ENCODE measurements at places on chromosomes 7 and 10. TPM values are rescaled to one million over a fixed set of nuclear protein-coding genes. Genes with fewer than 3 reads are reported as not detected.

The LRRC17 gene
- 37.5 TPM for total RNA-seq

The GIMAP6 gene
- 0.25 TPM for total RNA-seq

The OR2A7 gene
- total RNA-seq, result not detected

The OR2A42 gene
- total RNA-seq, result not detected

The PKD2L1 gene
- total RNA-seq, result under 0.01 TPM

The HSPB1 gene
- total RNA-seq, result 59.7 TPM

The ZNF117 gene
- 3.9 TPM for total RNA-seq

The OPALIN gene
- total RNA-seq, result not detected

The LRRN3 gene
- 4.1 TPM for total RNA-seq

The SFMBT2 gene
- total RNA-seq, result 3.5 TPM

The ELAPOR2 gene
- total RNA-seq, result 3.3 TPM

The CDK5 gene
- total RNA-seq, result 21.6 TPM

The CELF2 gene
- 11.5 TPM for total RNA-seq

The MPP7 gene
- 0.33 TPM for total RNA-seq

The ANKRD30A gene
- not detected for total RNA-seq

The ACTL6B gene
- total RNA-seq, result not detected

The ABCB1 gene
- total RNA-seq, result 0.50 TPM

The THNSL1 gene
- total RNA-seq, result 4.9 TPM

The LEP gene
- total RNA-seq, result 0.12 TPM

The GDF10 gene
- 0.12 TPM for total RNA-seq

The VWC2 gene
- not detected for total RNA-seq

The PNLIPRP1 gene
- not detected for total RNA-seq

The TBC1D12 gene
- total RNA-seq, result 13.6 TPM

The MUC3A gene
- total RNA-seq, result under 0.01 TPM

The OGDHL gene
- 0.37 TPM for total RNA-seq

The STEAP4 gene
- under 0.01 TPM for total RNA-seq

The GSTO2 gene
- 1.7 TPM for total RNA-seq

The DGKI gene
- total RNA-seq, result 2.9 TPM

The LLCFC1 gene
- total RNA-seq, result not detected

The IMPDH1 gene
- 69.3 TPM for total RNA-seq

The GPRIN2 gene
- total RNA-seq, result not detected

The TMEM176A gene
- total RNA-seq, result 0.22 TPM

The TYW1B gene
- total RNA-seq, result 2.5 TPM

The PRSS2 gene
- not detected for total RNA-seq

The EFCAB10 gene
- not detected for total RNA-seq

The CPA4 gene
- total RNA-seq, result 8.2 TPM

The LCOR gene
- total RNA-seq, result 37.5 TPM

The ACHE gene
- 0.25 TPM for total RNA-seq

The AMZ1 gene
- total RNA-seq, result 0.22 TPM

The FGFR2 gene
- total RNA-seq, result 0.44 TPM

The SCIN gene
- total RNA-seq, result under 0.01 TPM

The MSMB gene
- total RNA-seq, result not detected

The VAX1 gene
- not detected for total RNA-seq

The FGFBP3 gene
- 0.66 TPM for total RNA-seq

The MBL2 gene
- total RNA-seq, result not detected

The CPN1 gene
- not detected for total RNA-seq

The CEP41 gene
- total RNA-seq, result 17.2 TPM

The TAS2R60 gene
- total RNA-seq, result not detected

The CLRN3 gene
- total RNA-seq, result not detected

The ITPRID1 gene
- not detected for total RNA-seq

The INA gene
- 0.50 TPM for total RNA-seq

The CHN2 gene
- 0.87 TPM for total RNA-seq

The NXPH1 gene
- total RNA-seq, result not detected

The PAPSS2 gene
- total RNA-seq, result 77.7 TPM

The CFAP69 gene
- total RNA-seq, result 4.4 TPM
